ENCODE measurements at places on chromosomes 6 and 20. TPM values are rescaled to one million over a fixed set of nuclear protein-coding genes. Genes with fewer than 3 reads are reported as not detected.

RBM12 gene
- 175 TPM for total RNA-seq

GRCh38 chr6:129494099-129494498, 215.9 kb downstream of the ARHGAP18 start:
- no peak for DNase-seq

DNA sequence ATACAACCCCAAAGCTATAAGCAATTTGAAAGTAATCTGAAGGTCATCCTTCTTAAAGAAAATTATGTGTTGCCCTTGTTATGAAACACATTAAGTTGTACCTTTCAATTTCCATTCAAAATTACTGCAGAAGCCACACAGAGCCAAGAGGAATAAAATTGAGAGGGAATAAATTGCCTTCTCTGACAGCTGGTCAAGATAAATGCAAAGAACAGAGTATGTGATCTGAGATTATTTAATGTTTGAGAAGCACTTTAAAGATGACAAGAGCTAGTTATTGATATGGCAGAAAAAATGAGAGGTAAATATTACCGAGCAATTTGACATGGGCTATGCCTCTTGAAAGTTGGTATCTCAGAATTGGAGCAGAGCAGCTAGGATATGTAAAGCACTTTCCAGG, 61.6 kb downstream of the TRDN start:
- no peak for DNase-seq

GRCh38 chr6:34672657-34673043, 23.9 kb downstream of the ILRUN start:
- no peak for DNase-seq

SNAP91 gene
- 1.5 TPM for total RNA-seq

GRCh38 chr6:25375125-25375524, 96.0 kb downstream of the CARMIL1 start:
- DNase-seq = no peak

GRCh38 chr20:9166153-9166780, 97.4 kb downstream of the PLCB4 start:
- DNase-seq = no peak

- DNase-seq = peak; percentile 82
Measured at GRCh38 chr20:50172347-50173013, 18.1 kb upstream of the CEBPB start.

All from H1 (cell line).